ENCODE measurements at places on chromosomes 2 and 18.

DNA sequence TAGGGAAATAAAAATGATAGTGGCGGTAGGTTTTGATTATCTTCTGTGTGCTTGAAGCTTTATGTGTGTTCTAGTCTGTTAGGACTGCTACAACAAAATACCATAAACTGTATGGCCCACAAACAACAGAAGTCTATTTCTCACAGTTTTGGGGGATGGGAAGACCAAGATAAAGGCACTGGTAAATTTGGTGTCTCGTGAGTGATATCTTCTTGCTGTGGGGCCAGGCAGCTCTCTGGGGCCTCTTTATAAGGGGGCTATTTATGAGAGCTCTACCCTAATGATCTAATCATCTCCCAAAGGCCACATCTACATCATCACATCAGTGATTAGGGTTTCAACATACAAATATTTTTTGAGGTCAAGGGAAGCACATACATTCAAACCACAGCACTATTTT, 86.8 kb upstream of the SPHKAP start:
- DNase-seq, result no peak

DNA sequence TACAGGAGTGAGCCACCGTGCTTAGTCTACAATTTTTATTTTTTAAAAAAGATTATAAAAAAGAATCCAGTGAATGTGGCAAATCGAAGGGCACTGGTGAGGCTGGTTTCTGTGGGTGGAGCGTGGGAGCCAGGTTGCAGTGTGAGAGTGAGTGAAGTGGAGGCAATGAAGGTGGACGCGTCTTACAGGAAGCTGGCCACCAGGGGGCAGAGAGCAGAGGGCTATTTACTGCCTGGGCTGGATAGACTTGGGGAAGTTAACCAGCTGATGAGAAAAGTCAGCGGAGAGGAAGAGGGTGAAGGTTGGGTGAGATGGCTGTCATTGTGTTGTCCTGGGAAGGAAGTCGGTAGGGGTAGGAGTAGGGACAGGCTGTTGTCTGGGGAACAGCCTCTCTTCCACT, 6.8 kb downstream of the SCTR start:
- DNase-seq, result no peak

DNA sequence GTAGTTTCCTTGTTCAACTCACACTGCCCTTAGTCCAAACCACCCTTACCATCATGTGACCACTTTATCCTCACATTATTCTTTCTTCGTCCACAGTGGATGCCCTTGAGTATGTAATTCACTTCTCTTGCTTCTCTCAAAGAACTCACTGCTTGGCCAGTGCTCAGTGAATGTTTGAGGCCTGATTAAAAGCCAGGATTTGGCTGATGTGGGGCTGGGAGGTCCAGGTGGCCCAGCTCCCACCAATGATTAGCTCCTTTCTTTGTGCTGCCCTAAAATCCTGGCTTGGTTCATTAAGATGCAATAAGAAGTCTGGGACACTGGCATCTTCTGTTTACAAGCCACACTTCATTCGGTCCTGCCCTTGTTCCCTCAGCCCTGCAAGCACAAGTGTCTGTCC, 97.8 kb upstream of the CELF4 start:
- no peak for DNase-seq

GRCh38 chr2:196168181-196168580, 3.2 kb downstream of the STK17B start:
- no peak for DNase-seq

GRCh38 chr2:198080879-198081765, 276.7 kb downstream of the PLCL1 start:
- no peak for DNase-seq

DNA sequence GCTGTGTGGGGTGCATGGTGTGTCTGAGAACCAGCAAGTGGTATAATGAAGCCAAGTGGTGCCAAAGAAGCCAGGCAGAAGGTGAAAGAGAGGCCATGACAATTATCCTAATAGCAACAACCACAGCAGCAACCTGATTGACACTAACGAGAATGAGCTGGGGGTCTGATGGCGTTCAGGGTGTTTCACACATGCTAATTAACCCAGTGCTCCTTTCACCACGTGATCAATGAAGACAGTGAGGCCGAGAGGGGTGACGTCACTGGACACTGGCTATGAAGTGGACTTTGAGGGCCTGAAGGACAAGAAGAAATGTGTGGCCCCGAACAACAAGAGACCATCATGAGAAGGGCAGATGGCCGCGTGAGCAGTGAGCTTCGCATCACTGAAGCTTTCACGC, 364.4 kb upstream of the ID2 start:
- DNase-seq, result no peak

DNA sequence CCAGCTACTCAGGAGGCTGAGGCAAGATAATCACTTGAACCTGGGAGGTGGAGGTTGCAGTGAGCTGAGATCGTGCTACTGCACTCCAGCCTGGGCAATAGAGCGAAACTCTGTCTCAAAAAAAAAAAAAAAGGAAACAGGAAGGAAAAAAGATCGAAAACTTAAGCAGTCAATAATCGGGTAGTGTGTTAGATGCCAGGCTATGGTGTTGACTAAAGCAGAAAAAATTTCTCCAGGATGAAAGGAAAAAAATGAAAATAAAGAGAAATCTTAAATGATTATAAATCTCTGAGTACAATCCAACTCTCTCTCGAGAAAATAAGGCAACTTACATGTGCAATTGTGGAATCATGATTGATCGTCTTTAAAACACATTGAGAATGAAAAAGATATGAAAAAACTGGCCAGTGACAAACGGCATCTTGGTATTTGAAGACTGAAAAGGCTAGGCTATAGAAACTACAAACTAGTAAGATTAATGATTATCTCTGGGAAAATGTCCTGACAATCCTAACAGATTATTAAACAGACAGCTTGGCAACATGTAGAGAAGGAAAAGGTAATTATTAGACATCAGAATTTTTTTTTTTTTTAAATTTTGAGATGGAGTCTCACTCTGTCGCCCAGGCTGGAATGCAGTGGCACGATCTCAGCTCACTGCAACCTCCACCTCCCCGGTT, 16.3 kb upstream of the EPHA4 start:
- no peak for DNase-seq

GRCh38 chr2:175228179-175228578, 46.7 kb upstream of the ATP5MC3 start:
- no peak for DNase-seq

GRCh38 chr18:9827793-9828505, 57.8 kb upstream of the TXNDC2 start:
- DNase-seq, result no peak

DNA sequence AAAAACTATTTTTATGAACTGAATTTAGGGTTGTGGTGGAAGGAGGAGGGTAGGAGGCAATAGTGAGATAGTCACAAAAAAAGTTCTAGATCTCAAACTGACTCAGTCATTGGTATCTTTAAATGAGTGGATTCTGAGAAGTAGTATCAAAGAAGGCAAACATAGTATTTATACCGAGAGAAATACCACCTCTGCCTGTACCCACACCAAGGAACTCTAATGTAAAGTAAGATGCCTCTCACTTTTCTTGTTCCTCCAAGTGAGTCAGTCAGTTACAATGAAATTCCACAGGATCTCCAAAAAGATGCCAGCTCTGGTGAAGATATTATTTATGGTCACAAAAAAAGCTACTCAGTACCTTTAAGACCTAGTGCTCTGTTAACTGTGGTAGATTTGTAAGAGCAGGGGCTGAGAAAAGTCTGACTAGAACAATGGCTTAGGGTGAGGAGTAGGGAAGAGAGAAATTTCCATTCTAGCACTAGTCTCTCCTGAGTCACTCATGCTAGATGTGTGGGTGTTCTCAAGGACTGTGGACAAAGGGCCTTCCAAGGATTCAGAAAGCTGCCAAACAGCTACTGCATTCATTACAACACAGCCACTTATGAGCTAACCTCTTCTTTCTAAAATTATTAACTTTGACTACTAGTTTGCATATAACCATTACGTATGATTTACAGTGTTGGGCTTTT, 36.3 kb downstream of the YWHAQ start:
- DNase-seq, result no peak

- DNase-seq, result no peak
Observed at GRCh38 chr2:24239553-24239952, 64.7 kb downstream of the FAM228A start.

DNA sequence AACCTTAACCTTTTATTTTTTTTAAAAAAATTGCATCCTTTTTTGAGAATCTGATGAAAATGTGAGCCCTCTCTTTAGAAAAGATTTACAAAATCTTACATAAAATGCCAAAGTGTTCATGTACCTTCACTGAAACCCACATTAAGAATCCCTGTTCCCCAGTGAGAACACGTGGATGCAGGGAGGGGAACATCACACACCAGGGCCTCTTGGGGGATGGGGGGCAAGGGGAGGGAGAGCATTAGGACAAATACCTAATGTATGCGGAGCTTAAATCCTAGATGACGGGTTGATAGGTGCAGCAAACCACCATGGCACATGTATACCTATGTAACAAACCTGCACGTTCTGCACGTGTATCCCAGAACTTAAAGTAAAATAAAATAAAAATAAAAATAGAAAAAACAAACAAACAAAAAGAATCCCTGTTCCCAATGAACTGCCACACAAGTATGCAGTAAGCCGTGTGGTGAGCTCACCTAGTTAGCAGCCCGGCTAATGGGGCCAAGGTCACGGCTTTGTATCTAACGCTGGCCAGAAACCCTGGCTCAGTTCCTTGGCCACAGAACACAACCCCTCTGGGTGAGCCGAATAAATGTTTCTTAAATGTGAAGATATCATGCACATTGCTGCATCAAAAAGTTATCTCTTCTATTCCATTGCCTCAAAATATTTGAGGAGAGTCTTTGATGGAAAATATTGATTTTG, 41.4 kb downstream of the CHST9 start:
- DNase-seq, result no peak

GRCh38 chr2:186125625-186126024, 360.4 kb upstream of the ZC3H15 start:
- DNase-seq, result no peak

DNA sequence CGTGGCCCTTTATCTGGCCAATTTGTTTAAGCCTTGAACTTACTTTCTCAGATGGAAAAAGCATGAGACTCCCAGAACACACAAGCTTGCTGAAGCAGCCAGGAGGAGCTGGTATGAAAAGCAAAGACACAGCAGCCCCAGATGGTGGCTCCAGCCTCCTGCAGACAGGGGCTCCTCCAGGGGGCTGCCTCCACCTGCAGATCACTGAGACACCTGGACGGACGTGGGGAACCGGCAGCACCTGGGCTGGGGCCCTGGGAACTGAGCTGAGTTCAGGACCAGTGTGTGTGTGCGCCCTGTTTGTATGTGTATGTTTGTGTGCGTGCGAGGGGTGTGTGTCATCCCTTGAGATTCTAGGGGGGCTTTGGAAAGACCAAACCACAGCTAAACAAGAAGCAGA, 8.6 kb downstream of the CYS1 start:
- DNase-seq, result no peak

GRCh38 chr2:156455361-156455975, 19.3 kb downstream of the GPD2 start:
- no peak for DNase-seq

GRCh38 chr18:79771446-79772107, 26.2 kb upstream of the KCNG2 start:
- no peak for DNase-seq

DNA sequence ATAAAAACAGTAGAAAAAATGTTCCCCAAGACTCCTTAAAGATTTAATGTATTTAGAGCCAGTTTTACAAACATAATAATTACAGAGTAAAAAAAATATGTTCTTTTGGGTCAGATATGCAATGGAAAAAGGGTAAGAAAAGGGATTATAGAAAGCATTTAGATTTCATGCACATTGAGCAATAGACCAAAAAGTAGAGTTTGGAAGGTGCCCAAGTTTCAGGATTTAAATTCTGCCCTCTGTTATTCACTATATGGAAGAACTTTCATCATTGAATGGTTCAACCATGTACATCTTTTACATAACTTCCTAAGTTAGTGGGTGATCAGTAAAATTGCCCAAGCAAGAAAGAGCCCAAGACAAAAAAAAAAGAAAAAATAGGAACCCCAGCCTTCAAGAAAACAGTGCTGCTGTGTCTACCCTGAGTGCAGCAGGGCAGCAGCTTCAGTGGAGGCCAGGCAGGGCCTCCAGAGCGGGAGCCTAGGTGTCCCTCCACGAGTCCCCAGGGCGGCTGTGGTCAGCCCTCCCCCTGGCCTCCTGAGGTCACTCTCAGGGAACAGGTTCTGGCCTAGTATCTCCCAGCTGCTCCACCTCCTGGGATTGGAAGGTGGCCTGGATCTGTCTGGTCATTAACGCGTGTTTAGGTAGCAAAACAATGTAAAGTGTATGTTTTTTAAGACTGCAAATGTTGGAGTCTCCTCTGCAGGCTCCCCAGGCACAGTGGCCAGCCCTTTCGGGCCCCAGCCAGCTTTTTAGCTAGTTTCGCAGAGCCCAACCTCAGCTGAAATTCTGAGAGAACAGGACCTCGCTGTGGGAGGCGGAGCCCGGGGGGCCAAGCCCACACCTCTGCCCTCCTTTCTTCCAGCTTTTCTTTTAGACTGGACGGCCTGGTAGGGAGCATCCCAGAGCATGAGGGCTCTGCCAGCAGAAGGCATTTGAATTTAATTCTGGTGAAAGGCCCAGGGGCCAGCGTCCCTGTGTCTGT, 77.3 kb downstream of the TEX51 start:
- DNase-seq, result no peak

- DNase-seq, result no peak
Observed at GRCh38 chr2:58664523-58665151, 423.5 kb upstream of the FANCL start.

DNA sequence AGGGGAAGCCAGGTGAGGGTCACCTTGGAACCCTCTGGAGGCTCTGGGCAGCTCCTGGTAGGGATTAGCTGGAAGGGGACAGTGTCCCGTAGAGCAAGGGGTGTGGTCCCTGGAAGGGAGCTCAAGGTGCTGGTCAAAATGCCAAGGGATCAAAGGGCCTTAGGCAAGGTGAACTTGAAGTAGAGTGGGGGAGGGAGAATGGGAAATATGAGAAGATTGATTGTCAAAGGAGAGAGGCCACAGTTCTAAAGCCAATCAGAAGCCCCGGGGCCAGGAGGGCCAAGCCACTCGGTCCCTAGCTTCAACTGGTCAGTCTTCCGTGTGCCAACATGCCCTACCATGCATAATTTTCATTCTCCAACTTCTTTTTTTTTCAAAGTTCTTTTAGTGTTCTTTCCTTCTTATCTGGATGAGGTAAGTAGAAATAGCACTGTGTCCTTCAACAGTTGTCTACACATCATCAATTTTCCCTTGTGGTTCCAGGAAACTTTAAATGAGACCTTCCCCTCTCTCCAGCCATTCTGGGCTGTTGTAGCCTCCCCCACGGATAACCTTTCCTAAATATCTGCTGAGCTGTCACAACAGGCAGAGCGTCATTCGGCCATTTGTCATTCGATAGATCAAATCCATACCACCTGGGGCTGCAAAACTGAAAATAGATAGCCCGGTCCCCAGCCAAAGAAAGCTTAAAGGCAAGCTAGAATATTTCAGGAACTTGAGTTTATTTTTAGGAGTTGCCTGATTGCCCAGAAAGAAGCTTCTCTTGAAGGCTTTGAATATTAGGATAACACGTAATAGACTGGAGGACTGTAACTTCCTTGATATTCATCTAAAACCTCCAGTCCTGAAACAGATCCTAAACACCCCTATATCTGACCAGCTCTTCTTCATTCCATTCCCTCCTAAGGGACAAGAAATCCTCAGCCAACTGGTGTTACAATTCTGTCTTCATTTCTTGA, 83.3 kb downstream of the ALPK2 start:
- DNase-seq, result no peak

- DNase-seq, result no peak
Observed at GRCh38 chr2:230170532-230170931, 49.3 kb downstream of the SP110 start.

- no peak for DNase-seq
Observed at GRCh38 chr18:79401494-79402208, 5.9 kb downstream of the NFATC1 start.

- no peak for DNase-seq
Observed at GRCh38 chr2:24048769-24049484, 614 bp upstream of the FKBP1B start.
